ENCODE measurements at places on chromosomes 12 and 14.

GRCh38 chr12:113479590-113480335 lies 8.1 kb upstream of the LHX5 start:
- DNase-seq: peak; percentile 51

DNA sequence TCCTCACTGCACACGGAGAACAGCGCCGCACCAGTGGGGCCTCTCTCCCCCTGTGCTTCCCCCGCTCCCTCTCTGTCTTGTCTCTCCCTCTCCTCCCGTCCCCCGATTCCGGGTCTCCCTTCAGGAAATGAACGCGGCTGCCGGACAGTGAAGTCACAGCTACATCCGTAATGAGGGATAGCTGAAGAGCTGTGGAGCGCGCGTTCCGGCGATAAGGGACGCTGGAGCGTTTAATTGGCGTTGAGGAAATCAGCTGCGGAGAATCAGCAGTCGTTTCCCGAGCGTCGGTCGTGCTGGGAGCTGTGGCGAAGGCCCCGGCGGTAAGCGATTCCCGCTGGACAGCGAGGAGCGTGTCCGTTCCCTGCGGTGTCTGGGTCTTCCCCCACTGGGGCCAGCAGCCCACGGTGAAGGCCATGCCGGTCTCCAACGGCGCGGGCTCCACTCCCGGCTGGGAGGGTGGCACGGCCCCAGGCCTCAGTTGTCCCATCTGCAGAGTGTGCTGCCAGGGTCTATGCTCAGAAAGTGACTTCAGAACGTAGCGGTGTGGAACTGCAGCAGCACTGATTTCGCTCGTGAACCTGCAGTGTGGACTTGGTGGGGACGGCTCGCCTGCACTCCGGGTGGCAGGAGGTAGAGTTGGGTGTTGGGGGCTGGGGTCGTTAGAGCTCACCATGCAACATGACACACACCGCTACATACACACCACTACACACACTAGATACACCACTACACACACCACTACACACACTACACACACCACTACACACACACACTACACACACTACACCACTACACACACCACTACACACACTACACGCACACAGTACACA lies 10.9 kb downstream of the NOC4L start:
- DNase-seq: no peak

GRCh38 chr14:97584528-97584927 lies 787.3 kb downstream of the VRK1 start:
- DNase-seq: no peak

DNA sequence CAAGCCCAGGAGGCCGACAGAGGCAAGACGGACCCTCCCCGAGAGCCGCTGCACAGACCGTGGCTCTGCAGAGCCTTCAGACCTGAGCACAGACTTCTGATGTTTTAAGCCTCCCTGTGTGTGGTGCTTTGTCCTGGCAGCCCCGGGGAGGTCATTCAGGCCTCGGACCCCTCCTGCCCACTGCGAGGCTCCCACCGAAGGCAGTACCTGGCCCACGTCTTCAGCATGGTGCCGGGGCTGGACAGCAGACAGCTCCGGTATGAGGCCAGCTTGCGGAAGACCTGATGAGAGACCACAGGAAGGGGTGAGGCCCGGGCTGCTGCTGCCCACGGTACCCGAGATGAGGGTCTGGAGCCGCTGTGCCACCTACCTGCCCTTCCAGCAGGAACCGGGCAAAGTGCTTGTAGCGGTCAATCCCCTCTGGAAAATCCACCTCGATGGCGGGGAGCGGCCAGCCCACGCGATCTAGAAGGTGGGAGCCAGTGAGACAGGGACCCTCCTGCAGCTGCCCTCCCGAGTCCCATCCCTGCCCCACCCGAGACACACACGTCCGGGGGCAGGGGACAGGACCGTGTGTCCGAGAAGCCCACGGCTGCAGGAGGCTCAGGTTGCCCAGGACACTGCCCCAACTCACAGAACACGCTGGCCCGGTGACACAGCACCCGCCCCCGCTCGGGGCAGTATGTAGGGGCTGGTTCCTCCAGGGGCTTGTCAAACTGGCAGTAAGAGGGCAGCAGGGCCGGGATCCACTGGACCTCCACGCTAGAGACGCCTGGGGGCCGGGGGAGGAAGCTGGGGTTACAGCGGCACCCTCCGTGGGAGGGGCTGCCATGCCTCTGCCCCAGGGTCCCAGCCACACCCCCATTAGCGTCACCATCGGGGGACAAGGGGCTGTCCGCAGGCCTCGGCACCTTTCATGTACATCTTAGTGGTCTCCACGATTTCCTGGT lies 35.6 kb upstream of the UBC start:
- DNase-seq: peak; percentile 13

- DNase-seq: no peak
Measured at GRCh38 chr12:15982471-15982870, 71.3 kb downstream of the DERA start.

- no peak for DNase-seq
Measured at GRCh38 chr12:27900920-27901879, 71.3 kb downstream of the PTHLH start.

GRCh38 chr12:44852483-44852882 lies 23.6 kb downstream of the NELL2 start:
- DNase-seq: no peak
